NB4 (cell line): ENCODE measurements at places on chromosomes 5 and 9.

DNA sequence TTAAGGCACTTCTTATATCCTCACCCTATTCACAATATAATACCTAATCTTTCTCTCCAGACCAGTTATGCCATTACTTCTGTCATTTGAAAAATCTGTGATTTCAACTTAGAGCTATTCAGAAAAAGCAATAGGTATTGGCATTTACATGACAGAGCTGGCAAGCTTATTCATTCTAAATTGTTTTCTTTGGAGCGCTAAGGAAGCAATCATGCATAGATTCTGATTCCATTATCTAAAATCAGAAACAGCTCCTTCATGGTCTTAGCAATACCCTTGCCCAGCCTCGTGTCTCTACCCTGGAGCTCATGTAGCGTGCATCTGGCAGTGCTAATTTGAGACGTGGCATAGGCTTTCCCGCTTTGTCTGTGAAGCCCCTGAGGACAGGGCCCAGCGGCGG is 4.5 kb downstream of the SLC1A1 start:
- no peak for DNase-seq

DNA sequence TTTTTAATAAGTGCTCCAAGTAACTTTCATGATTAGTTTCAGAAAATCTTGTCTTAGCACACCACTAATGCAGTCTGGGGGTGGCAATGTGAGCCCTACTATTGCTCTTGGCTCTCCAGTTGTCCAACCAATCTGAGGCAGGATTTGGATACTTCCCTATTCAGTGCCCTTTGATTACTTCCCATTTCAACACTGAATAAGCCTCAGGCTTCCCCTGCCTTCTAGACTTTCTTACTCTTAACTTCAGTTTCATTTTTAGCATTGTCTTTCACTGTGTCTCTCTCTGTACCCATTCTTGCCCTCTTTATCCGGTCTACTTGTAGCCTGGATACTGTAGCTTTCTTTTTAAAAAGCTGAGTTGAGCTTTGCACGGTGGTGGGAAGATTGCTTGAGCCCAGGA is 186.1 kb downstream of the C9orf152 start:
- peak; percentile 81 for DNase-seq

- DNase-seq, result peak; percentile 83
These were observed 44.6 kb downstream of the STC2 start for GRCh38 chr5:173283318-173284288.

- DNase-seq, result peak; percentile 16
These were observed 21.1 kb upstream of the FER start for GRCh38 chr5:108726446-108727235.

- no peak for DNase-seq
These were observed 99.3 kb upstream of the ZNF366 start for GRCh38 chr5:72606525-72606924.

DNA sequence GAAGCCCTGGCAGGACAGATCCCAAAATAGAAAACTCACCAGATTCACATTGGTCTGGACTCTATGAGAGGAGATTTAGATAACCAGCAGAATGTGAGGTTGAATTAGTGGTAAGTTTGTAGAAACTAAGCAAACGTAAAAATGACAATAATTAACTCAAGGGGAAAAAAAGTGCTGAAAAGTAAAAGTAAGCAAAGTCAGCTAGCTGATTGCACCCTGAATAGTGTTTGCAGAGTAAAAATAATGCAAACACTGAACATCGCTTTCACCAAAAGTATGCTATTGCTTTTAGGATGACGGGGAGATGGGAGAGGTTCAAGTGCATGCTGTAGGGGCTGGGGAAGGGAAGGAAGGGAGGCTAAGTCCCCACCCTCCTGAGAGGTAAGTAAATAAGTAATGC is 92.5 kb upstream of the RARS1 start:
- no peak for DNase-seq
